ENCODE measurements at places on chromosomes 5 and 9.
A peak's percentile ranks its signal among the peaks of the same experiment; 100 is the strongest.

- DNase-seq = no peak
These were observed 4.8 kb downstream of the ROPN1L start for GRCh38 chr5:10446490-10446889.

DNA sequence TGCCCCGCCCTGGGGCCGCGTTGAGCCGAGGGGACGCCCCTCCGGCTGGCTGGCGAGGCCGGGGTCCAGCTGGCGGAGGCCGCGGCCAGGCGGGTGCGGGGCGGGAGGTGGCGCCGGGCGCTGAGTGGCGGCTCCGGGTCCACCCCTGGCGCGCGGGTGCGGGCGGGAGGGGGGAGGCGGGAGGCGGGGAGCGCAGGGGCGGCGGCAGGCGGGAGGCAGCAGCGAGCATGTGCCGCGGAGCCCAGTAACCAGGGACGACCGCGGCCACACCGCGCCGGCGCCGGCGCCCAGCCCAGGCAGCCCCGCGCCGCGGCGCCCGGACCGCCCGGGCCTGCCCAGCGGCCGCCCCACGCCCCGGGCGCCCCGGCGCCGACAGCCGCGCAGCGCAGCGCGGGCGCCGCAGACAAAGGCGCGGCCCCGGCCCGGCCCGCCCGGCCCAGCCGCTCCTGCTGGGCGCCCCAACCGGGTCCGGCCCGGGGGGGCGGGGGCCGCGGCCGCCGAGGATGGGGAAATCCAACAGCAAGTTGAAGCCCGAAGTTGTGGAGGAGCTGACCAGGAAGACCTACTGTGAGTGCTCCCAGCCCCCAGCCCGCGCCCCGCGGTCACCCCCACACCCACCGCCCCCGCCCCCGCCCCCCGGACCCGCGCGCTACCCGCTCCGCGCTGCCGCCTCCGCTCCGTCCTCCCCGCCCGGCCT, at the start of gene NCS1:
TSS of gene NCS1 (plus strand) at position 244 of the 697 bp plus-strand sequence. CDS start at position 504, 260 bp downstream.
- DNase-seq = peak; percentile 73

DNA sequence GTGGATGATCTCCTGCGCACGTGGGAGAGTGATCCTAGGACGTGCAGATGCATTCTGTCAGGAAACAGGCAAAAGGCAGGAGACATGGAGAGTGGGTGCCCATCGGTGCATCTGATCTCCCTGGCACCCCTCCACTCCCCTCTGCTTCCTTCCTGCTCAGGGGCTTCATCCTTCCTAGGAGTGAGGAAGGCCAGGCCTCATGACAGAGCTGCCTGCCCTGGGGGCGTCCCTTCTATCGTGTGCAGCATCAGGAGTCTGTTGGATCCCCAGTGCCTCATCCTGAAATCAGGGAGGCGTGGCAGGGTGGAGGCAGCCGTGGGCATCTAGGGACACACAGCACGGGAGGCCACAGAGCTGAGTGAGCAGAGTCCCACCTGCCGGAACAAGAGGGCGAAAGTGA, 30.1 kb downstream of the UBE2QL1 start:
- no peak for DNase-seq

DNA sequence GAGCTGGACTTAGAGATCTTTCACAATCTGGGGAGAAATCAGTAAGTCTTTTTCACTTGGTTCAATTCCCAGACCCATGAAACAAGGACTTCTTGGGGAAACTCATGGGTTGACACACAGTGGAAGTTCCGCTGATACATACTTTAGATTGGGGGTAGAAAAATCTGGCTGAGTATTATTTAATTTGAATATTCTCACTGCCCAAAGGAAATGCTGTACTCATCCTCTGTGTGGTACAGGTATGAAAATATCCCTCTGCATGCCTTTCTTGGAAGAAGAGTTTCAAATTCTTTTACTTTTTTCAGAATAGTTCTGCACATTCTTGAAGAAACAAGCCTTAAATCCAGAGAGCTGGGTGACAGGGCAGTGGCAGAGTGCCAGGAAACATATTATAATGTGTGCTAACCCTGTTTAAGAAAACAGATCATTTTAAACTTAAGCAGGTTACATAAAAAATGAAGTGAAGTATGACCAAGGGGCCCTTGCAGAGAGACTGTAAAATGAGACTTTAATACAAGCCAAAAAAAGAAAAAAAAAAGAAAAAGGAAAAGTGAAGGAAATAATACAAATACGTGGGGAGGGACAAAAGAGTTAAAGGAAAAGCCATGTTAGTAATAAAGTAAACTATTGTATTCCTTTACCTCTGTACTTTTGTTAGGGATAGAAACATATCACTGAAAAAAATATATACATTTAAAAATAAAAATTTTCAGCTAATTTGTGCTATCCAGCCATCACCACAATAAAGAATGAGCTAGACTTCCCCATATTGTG, 173.4 kb upstream of the NR3C1 start:
- peak; percentile 81 for DNase-seq

GRCh38 chr5:68272289-68272688, 56.7 kb downstream of the PIK3R1 start:
- no peak for DNase-seq

DNA sequence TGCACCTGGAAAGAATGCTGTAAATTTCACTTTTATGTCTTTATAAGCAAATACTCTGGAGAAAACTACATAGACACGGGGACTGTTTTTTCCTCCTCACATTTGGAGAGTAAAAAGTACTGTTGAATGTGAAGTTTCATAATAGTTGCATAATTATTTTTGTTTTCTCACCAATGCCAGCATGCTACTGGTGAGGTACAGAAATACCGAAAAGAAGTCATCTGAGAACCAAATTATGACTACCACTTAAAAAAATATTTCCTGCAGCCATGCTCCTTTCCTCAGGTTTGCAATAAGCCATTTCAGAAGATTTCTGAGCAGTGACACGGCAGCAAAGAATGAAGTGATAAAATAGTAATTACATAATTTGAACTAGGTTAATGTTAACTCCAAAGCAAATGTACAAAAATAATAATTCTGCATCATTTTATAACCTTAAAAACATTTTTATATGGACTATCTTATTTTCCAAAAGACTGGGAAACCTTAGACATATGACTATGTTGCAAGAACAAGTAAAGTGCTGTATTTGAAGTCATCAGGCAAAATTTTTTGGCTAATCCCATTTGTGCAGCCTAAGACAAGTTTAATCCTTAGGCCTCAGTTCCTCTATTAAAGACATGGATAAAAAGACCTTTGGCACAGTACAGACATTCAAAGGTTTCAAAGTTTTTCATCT, 144.7 kb downstream of the PCSK1 start:
- no peak for DNase-seq

- DNase-seq = peak; percentile 11
These were observed 172.3 kb upstream of the PPP1R26 start for GRCh38 chr9:135307300-135307699.

DNA sequence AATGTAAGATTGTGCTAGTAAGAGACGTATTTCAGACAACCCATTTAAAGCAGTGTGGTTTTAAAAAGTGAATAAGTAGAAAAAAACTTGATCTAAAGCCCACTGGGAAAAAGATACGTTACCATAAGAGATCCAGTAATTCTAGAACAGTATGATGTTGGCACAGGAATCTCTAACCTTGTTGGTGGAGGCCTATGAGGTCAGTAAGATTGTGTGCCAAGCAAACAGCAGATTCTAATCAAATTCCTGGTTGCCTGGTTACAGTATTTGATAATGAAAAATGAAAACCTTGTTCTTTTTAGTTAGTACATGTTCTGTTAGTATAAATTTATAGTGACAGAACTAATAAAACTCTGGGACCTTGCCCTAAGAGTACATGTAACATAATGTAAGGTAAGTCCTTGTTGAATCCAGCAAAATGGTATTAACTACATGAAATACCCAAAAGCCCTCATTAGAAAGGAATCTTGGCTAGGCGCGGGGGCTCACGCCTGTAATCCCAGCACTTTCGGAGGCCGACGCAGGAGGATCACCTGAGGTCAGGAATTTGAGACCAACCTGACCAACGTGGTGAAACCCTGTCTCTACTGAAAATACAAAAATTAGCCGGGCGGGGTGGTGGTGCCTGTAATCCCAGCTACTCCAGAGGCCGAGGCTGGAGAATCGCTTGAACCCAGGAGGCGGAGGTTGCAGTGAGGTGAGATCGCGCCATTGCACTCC, 33.2 kb upstream of the DMXL1 start:
- DNase-seq = no peak

DNA sequence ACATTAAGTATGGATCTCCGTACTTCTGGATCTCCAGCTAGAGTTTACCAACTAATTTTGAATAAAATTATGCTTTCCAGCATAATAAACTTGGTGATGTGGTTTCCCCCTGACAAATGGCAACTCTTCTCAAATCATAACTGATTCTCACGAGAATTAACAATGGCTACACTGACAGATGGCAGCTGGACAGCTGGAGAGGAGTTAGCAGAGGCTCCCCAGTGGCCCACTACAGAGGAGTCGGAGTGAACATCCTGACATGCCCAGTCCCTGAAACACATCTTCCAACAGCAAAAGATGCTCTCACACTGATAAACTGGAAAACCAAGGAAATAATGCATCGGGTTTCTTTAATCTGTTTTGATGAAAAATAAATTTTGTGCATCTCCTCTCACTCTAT, 239.6 kb downstream of the MAN2A1 start:
- DNase-seq = no peak

GRCh38 chr5:133665571-133665970, 53.2 kb upstream of the FSTL4 start:
- no peak for DNase-seq
